ENCODE measurements at places on chromosomes 2 and 18.

DNA sequence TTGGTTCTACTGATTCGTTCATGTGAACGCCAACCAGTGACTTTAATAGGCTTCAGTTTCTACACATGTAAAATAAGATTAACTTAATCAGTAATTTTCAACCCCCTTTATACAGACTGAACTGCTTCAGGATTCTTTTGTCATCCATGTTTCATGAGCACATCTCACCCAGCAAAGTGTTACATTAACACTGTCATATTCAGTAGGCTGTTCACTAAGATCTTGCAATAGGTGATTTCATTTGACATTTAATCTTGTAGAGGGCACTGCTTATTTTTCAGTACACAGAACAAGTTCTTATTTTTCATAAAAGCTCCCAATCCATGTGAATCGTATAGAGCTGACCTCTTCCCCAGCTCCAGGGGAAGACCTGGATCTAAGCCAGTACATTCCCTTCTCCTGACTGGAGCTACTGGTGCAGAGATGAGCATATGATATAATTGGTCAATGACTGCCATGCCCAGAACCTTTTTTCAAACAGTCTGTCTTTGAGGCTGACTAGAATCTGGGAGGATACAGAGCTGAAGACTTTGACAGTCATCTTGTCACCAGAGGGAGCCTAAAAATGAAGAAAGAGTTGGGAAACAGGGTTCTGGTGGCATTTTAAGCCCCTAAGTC lies 72.2 kb upstream of the CHRNA1 start:
- no peak for DNase-seq

DNA sequence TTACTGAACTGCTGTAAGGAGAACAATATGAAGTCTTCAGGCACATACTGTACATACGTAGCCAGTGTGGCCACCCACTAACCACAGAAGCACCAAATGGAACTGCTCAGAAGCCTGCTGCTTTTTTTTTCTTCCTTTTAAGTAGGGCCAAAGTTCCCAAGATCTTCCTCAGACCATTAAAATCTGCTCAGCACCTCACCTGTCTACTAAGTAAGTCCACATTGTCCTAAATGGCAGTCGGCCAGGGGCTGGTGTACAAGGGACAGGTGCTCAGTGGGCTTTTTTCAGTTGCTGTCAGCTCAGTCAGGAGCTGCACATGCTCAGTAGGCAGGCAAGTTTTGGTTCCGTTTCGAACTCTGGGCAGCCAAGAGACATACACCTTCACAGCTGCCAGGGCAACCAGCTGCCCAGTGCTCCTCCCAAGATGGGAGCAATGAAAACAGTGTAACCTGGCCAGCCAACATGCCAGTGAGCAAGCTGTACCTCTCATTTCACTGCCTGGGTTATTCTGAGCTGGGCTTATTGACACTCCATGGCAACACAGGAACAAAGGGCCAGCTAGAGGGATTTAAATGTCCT lies 86.1 kb downstream of the ACVR1 start:
- DNase-seq, result no peak

- no peak for DNase-seq
Measured at GRCh38 chr2:17733599-17733998, 20.0 kb downstream of the SMC6 start.

DNA sequence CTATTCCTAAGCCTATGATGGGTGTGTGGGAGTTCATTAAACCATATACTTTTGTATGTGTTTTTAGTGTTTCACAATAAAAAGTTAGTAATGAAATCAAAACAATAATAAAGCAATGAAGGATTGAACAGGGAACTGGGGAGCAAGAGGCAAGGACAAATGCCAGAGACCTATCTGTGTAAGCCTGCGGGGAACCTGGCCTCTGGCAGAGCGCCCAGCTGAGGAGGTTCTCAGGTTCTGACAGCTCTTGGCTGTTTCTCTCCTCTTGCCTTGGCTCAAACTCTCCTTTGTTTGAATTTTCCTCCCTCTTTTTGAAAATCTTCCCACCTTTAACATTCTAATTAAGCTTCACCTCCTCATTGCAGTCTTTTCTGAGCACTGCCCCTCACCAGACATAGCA lies 200.0 kb upstream of the NCKAP5 start:
- DNase-seq, result no peak

DNA sequence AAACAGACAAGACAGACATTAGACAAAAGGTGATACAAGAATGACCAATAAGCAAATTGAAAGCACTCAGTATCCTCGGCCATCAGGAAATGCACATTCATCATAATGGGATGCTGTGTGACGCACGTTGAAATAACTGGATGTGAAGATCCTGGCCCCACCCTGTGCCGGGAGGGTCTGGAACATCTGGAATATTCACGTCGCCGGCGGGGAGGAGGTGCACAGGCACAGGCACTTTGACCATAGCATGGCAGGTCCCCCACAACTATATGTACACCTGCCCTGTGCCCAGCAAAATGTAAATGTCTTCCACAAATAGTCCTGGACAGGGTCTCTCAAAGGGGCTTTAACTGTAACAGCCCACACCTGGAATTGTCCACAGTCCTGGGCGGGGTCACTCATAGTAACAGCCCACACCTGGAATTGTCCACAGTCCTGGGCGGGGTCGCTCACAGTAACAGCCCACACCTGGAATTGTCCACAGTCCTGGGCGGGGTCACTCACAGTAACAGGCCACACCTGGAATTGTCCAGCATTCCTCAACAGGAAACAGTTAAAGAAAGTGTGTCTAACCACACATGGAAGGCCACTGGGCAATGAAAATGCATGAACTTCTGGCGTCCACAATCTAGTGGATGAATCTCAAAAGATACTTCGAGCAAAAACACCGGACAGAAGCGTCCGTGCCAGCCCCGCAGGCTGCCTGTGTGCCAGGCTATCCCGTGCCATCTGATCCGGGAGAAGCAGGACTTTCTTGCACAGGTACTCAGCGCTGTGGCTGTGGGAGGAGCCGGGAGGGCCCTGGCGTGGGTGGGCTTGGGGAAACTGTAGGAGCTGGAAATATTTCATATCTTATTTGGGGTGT lies 113.4 kb downstream of the RTP5 start:
- no peak for DNase-seq

GRCh38 chr2:66024391-66024790 lies 410.5 kb upstream of the MEIS1 start:
- no peak for DNase-seq

GRCh38 chr18:2654928-2655177 lies 673 bp upstream of the SMCHD1 start:
- no peak for DNase-seq

DNA sequence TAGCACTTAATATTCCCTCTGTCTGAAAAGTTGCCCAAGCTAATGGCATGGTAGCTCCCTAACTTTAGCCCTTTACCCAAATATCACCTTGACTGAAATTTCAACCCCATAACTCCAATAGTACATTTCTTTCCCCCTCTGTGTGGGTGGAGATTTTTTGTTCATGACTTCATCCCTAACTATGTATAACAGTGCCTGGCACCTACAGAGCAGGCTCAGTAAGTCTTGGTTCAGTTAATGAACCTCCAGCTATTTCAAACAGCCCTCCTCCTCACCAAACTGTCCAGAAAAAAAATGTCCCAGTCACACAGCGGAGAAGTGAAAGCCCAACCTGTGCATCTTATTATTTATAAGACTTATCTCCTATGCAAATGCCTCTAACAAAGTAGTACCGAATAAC lies 18.6 kb downstream of the BUB1 start:
- no peak for DNase-seq

- no peak for DNase-seq
Measured at GRCh38 chr2:172207911-172208310, 105.2 kb upstream of the DLX2 start.

DNA sequence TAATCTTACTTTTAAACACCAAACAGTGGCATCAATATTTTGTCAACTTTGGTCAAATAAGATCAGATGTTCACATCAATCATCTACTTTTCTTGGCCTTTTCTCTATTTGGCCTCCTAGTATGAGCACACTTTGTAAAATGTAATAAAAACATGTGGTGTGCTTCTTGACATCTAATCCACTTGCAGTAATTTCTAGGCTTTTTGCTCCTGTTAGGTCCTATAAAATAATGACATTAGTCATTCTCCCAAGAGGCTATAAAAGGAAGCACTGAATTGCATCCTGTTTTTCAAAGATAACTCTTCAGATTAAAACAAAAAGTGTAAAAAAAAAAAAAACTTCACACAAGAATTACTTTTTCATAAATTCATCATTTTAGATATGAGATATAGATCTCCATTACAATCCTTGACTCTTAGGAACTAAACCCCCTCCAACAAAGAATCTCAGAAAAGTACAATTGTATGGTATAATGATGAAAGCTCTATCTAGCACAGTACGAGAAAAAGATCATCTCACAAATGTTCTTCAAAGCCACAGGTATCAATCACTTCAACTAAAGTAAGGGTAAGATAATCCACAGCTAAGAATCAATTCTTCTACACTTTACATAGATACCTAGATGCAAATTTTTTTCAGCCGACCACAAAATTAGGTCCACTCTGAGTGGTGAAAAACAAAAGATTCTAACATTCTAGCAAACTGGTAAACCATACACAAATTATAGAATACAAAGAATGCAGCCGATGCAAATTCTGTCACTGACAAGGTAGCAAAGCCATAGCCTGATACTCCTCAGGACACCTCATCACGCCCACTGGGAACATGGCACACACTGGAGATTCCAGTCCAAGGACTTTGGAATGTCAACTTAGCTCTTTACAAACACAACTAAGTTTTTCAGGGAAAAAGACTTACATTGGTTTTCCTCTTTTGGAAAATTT lies 2.7 kb downstream of the BCL2 start:
- no peak for DNase-seq

- no peak for DNase-seq
Measured at GRCh38 chr18:78419171-78419570, 560.4 kb upstream of the SALL3 start.

GRCh38 chr2:207054521-207054920 lies 111.2 kb downstream of the KLF7 start:
- no peak for DNase-seq

GRCh38 chr2:75641587-75641986 lies 5.0 kb upstream of the MRPL19 start:
- DNase-seq, result no peak

DNA sequence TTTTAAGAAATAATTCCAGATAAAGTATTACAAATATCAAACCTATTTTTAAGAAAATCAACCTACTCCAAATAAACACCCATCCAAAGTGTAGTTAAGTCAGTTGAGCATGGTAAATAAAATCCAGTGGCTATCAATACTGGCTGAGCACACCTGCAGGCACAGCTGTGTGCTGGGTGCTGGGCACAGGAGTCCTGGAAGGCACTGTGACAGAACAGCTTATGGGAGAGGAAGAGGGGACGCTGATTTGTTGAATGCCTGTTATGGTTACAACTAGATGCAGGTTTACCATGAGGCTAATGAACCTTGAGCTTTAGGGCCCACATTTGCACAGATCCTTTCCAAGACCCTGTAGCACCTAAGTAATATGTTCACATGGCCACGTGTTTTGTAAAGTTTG lies 202.7 kb downstream of the MTX2 start:
- DNase-seq, result no peak

- no peak for DNase-seq
Measured at GRCh38 chr18:62518460-62519375, 4.1 kb upstream of the ZCCHC2 start.

- no peak for DNase-seq
Measured at GRCh38 chr2:23636426-23636825, 251.4 kb downstream of the KLHL29 start.

DNA sequence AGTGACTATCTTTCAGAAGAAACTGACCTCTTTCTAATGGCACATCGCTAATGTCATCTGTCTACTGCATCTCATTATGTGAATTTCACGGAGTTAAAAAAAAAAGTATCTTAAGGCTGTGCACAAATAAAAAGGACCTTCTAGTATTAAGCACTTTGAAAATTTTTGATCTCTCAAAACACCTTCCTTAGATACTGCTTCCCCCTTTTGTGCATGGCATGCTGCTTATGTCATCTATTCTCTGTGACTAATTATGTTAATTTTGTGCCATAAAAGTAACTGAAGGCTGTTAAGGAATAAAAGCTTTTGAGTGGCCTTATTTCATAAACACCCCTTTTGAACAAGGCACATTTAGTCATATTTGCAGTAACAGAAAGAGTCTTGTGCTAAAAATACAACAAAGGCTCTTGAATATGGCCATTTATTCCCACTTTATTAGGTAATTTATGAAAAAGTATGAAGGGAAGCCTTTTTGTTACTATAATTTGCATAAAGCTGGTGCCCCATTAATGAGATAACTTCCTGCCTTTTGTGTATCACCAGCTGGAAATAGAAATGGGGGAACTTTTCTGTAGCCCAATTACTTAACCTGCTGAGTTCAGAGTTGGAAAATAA lies 1412.0 kb upstream of the ZEB2 start:
- no peak for DNase-seq

DNA sequence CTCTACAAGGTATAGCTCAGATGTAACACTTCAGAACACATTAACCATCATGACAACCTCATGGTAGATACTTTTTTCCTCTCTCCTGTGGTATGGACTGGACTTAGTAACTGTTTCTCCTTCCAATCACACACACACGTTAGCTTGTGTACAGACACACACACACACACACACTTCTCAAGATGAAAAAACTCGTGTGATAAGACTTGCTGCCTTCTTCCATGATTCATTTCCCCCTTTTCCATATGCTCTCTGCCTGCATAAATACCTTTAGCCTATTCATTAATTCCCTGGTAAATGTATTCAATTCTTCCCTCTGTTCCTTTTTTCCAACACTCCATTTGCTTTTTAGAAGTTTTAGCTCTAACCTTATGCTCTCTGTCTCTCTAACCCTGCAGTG lies 118.9 kb upstream of the TANK start:
- no peak for DNase-seq

GRCh38 chr18:76515576-76515975 lies 20.5 kb upstream of the ZNF516 start:
- no peak for DNase-seq

DNA sequence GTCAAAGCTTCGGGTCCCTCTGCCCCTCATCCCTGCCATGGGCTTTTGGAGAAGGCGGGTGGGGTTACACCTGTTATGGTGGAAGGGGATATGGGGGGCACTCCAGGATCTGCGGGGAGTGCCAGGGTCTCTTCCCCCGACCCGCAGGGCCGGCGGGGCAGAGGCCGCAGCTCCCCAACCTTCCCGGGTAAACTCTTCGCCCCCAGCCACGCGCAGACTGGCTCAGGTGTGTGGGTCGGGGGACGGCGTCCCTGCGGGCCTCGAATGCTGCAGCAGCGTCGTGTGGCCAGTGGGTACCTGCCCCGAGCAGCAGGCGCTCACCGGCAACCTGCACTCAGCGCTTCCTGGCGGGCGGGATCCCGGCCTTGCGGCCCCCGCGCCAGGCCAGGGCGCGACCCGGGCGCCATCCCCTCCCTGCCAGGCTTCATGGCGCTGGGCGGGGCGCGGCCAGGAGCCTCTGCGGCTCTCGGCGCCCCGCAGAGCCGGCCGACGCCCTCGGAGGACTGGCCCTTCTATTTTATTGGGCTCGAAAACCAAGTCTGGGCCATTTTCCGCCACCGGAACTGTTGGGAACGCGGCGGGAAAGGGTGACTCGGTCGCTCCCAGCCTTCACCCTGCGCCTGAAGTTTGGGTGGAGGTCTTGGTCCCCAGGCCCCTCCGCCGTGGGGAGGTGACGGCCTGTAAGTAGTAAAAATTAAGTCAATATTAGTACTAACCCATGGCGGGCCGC lies 4.5 kb downstream of the GBX2 start:
- DNase-seq, result no peak

- DNase-seq, result no peak
Measured at GRCh38 chr2:25076749-25077148, 34.9 kb downstream of the EFR3B start.

- DNase-seq, result no peak
Measured at GRCh38 chr2:96213379-96213778, 4.8 kb upstream of the STARD7 start.

All from bone marrow (tissue), 2 donors.